Stimulated activated CD8-positive, alpha-beta memory T cell treated with anti-CD3 and anti-CD28 coated beads, Interleukin-7, amount 100 ng/mL, for 24 hours (primary cell): ENCODE measurements at places on chromosomes 6 and 20.

GRCh38 chr6:152380351-152380767 is 256.8 kb downstream of the SYNE1 start:
- no peak for DNase-seq

- no peak for DNase-seq
Measured at GRCh38 chr6:4802312-4802935, 26.2 kb downstream of the CDYL start.

DNA sequence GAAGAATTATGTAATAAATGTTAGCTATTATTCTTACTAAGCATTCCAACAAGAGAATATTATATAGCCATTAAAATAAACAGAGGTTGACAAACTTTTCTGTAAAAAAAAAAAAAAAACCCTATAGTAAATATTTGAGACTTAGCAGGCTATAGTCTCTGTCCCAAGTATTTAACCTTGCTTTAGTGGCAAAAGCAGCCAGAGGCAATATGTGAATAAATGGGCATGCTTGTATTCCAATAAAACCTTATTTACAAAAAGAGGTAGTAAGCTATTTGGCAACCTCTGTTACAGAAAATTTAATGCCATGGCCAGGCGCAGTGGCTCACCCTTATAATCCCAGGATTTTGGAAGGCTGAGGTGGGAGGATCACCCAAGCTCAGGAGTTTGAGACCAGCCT is 14.6 kb downstream of the CDK5RAP1 start:
- no peak for DNase-seq

- DNase-seq = no peak
Measured at GRCh38 chr6:46490425-46491200, 636 bp downstream of the RCAN2 start.

- no peak for DNase-seq
Measured at GRCh38 chr6:82365016-82365795, 1.6 kb downstream of the TPBG start.

DNA sequence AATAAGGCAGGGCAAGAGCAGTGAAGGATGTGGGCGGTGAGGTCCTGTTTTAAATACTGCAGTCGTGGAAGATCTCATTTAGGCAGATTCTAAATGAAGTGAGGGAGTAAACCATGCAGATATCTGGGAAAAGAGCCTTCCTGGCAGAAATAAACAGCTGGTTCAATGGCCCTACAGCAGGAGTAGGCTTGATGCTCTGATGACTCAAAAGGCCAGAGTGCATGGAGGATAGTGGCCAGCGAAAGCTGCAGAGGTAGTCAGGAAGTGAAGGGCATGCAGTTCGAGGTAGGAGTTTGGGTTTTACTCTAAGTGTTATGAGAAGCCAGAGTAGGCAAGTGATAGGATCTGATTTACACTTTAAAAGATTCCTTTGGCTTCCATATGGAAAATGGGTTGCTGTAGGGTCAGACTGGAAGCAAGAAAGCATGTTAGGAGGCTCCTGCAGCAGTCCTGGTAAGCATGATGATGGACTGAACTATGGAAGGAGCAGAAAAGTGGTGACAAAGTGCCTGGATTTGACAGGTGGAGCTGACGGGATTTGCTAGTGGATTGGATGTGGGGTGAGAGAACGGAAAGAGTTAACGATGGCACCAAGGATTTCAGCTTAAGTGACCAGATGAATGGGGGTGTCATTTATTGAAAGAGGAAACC is 150.0 kb downstream of the GJA10 start:
- no peak for DNase-seq

DNA sequence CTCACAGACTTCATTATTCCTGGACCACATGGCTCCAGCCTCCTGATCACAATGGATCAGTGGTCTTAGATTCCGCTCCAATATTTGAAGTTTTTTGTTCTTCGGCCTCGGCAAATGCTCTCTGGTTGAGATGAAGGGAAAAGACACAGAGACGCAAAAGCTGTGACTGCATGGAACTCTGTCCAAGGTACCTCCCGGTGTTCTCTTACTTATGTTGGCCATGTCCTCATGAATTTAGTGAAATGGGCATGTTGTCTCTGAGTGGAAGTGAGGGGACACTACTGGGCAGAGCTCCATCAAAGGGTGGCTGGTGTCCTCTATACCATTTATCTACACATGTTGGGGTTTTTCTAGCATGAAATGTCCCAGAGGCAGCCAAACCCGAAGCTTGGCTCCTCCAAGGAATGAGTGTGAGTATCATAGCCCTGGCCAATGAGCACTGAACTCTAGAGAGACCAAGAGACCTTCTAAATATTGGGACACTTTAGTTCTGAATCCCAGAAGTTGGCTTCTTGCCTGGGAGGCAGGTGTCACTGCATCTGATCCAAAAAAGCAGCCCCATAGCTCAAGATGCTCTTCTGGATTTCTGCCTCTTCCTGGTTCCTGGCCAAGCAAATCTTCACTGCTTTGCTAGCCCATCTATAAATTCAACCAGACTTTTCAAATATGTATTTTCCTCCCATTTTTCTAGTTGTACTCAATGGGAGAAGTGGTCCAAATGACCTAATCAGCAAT is 34.1 kb downstream of the HLA-G start:
- DNase-seq = no peak

DNA sequence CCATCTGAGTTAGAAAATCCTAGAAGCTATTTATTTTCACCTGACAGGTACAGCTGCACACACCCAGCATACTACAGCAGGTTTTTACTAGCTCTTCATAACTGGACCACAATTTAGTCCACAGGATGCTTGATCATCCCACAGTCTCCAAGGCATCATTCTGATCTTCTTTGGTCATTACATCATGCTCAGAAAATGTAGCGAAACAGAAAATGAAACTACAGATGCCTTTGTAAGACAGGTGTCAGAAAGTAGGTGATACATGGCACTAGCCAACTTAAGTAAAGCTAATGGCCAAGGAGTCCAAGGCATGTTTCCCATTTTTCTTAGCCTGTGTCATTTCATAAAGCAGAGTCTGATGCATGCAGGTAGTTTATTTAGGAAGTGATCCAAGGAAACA is 102.3 kb downstream of the HTR1B start:
- no peak for DNase-seq

- DNase-seq = no peak
Measured at GRCh38 chr6:129893640-129894039, 32.5 kb upstream of the TMEM244 start.

- no peak for DNase-seq
Measured at GRCh38 chr6:86888301-86888700, 49.0 kb upstream of the HTR1E start.

- DNase-seq = no peak
Measured at GRCh38 chr6:26216886-26217713, 129.9 kb downstream of the HFE start.

- DNase-seq = no peak
Measured at GRCh38 chr20:10671221-10671918, 2.4 kb downstream of the JAG1 start.
